Eye (tissue), 1 donor: ENCODE measurements at places on chromosomes 7 and 10.

DNA sequence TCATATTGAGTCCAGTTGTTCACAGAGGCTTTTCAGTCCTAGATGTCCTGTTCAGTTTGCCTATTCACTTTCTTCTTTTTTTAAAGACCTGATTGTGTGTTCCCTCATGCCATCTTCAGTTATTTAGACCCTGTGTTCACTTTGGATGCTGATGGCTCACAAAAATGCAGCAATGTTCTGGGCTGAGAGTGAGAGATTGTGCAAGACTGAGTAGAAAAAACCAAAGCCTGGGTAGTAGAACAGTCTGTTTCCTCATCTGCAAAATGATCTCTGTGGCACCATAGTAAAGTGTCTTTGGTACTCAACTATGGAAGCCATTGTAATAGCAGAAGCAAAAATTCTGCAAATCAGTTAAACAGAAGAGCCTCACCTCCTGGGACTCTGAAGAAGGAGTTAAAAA lies 43.2 kb downstream of the AKR1B1 start:
- DNase-seq: no peak

DNA sequence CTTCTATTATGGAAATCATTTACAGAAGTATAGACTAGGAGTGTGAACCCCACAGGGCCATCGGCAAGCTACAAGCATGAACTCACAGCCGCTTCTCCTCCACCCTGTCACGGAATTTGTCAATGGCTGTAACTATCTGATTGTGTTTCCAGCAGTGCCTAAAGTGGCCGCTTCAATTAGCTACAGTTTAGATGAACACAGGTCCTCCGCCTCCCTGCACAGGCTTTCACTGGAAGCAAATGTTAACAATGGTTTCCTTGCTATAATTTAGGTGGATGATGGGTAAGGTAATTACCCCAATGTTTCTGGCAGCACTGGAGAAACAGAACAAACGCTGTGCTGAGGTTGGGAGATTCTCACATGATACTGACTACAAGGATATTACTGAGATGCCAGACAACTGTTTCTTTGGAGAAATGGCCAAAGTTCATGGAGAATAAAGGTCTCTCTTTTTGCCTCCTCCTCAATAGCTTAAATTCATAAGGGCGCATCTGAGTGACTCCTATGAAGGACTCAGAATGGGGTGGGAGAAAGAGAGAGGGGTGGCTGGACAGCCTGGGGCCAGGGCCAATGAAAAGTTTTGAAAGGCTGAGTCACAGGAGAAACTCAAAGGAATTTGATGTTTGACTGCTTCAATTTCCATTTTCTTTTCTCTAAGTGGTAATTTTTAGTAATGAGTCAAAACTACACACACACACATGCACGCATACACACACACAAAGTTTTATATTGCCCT lies 78.9 kb downstream of the SVIL start:
- DNase-seq: peak; percentile 63

GRCh38 chr7:157009170-157009777 lies 1.2 kb downstream of the MNX1 start:
- peak; percentile 60 for DNase-seq

DNA sequence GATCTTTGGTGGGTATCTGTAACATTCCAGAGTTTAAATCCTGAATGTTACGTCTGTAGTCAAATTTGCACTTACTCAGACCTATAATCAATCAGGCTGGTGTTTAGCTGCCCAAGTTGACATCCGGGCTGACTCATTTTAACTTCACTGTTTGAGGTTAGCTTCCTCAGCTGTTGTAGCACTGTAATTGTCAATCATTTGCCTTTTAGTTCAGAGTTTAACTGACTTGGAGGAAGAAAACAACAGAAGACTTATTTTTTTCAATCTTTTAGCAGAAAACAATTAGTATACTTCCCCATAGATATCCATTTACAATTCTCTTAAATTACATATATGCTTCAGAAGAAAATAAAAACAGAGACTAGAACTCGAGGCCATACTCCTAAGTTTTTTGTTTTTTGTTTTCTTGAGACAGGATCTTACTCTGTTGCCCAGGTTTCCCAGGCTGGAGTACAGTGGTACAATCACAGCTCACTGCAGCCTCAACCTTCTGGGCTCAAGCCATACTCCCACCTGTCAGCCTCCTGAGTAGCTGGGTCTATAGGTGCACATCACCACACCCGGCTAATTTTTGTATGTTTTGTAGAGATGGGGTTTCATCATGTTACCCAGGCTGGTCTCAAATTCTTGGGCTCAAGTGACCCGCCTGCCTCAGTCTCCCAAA lies 38.5 kb upstream of the LRRC17 start:
- no peak for DNase-seq

DNA sequence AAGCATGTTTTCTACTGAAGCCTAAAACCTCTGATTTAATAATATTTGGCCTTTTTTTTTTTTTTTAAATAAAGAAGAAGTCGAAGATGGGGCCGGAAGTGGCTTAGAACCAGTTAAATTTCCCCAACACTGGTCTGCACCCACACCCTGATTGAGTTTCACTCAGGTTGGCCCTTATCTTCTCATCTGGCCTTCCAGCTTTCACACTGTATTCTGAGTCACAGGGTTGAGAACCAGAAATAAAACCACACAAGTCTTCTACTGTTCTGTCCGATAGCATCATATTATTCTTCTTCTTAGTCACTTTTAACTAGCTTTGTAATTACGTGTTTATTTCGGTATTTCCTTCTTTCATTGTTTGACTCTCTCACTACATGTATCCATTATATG lies 9.9 kb downstream of the ZNF365 start:
- no peak for DNase-seq

DNA sequence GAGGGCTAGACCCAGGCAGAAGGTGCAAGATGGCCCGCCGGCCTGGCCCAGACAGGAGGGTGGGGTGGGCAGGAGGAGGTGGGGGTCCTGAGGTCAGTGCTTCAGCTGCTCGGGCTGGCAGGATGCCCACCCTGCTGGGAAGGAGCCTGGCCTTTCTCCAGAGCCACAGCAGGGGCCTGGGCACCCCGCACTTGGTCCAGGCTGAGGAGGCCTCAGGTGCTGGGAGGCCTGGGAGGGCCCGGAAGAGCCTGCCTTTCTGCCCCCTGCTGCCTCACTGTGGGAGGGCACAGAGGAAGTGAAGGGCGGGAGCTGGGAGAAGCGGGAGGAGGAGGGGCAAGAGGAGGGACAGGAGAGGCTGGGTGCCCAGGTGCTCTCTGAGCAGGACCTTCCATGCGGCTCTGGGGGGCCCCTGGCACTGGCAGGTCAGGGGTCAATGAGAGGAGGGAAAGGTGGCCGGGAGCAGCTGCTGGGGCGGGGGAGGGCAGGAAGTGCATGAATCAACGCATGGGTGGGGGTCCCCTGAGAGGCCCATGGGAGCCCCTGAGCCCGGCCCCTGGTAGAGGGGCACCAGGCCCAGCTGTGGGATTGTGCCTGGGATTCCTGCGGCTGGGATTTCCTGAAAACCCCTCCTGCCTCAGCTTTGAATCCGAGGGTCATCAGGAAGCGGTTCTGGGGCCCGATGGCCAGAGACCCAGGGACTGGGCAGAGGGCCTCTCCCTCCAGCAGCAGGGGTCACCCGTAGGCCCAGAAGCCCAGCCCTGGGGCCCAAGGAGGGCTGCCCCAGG lies 49.9 kb downstream of the PWWP2B start:
- peak; percentile 53 for DNase-seq

DNA sequence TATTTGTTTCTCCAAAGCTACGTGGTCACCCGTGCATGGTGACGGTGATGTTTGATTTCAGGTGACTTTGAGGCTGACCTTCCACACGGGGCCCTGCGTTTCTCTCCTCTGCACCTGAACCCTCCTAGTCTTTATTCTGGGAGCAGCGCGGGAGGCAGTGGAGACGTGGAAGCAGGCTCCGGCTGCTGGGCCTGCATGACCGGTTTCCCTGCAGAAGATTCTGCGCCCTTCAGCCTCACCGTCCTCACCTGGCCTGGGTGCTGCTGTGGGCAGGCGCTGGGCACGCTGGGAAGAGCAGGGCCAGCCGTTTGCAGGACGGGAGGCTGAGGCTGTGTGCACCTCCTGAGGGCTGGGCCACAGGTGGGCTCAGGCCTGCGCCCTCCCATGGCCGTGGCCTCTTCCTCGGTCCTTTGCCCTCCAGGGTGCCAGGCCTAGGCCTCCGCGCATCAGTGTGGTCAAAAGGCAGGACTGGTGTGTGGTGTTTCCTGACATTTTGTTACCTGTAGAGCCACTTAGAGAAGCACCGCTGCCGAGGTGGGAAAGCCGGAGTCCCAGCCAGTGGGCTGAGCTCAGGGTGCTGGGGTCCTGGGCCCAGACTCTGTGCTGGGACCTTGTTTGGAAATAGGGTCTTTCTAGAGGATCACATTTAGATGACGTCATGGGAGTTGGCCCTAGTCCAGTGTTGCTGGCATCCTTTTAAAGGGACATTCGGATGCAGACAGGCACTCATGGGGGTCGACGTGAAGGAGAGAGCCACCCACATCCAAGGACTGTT lies 478.3 kb downstream of the DNAJB6 start:
- DNase-seq: no peak

GRCh38 chr7:93245525-93246432 lies 13.6 kb downstream of the VPS50 start:
- DNase-seq: peak; percentile 60

- no peak for DNase-seq
These were observed 114.2 kb upstream of the FAM3C start for GRCh38 chr7:121510302-121510701.

GRCh38 chr10:104391969-104392296 lies 38.3 kb downstream of the CFAP58 start:
- no peak for DNase-seq

- DNase-seq: peak; percentile 76
These were observed 293.9 kb downstream of the C7orf25 start for GRCh38 chr7:42617806-42618457.

DNA sequence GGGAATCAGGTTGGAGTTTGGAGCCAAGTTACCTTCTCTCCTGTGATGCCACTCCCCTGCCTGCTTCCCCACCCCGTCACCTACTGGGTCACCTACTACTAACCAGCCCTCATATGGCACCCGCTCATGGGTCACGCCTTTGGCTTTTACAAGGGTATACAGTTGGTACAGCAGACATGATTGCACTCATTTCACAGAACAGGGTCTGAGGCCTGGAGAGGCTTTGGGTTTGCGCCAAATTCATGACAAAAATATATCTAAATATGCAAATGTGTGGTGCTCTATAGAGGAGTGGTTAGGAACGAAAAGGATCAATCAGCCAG lies 10.7 kb downstream of the CRYGN start:
- no peak for DNase-seq

DNA sequence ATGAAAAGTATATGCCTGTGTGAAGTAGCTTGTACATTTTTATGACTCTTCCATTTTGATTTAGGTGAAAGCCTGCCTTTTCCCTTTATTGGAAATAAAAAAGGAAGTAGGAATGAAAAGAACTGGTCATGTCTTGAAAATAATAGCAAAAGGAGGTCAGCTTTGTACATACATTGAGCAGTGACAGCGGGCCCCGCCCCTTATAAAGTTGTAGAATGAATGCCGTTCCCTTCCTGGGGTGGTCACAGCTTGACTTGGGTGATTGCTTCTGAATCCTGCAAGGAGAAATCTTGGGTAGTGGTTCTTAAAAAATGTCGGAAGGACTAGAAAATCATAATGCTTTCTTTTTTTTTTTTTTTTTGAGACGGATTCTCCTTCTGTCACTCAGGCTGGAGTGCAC lies 31.7 kb downstream of the CAMK1D start:
- DNase-seq: no peak

GRCh38 chr7:80584778-80585177 lies 53.7 kb upstream of the CD36 start:
- peak; percentile 8 for DNase-seq

GRCh38 chr10:77160679-77161078 lies 476.9 kb downstream of the KCNMA1 start:
- no peak for DNase-seq

- DNase-seq: peak; percentile 96
These were observed at the start of gene ASL for GRCh38 chr7:66075590-66076461. Gene ASL (plus strand): TSS chr7:66075819. CDS start chr7:66076082, 263 bp downstream.

GRCh38 chr10:84212014-84212413 lies 13.3 kb downstream of the LRIT2 start:
- no peak for DNase-seq
